Glomerular endothelial cell (primary cell): ENCODE measurements at places on chromosomes 6 and 20. TPM values are rescaled to one million over a fixed set of nuclear protein-coding genes. Genes with fewer than 3 reads are reported as not detected.

PGM3 gene
- 42.6 and 53.4 TPM in 2 replicates for total RNA-seq

SASH1 gene
- 136 and 154 TPM in 2 replicates for total RNA-seq

DNA sequence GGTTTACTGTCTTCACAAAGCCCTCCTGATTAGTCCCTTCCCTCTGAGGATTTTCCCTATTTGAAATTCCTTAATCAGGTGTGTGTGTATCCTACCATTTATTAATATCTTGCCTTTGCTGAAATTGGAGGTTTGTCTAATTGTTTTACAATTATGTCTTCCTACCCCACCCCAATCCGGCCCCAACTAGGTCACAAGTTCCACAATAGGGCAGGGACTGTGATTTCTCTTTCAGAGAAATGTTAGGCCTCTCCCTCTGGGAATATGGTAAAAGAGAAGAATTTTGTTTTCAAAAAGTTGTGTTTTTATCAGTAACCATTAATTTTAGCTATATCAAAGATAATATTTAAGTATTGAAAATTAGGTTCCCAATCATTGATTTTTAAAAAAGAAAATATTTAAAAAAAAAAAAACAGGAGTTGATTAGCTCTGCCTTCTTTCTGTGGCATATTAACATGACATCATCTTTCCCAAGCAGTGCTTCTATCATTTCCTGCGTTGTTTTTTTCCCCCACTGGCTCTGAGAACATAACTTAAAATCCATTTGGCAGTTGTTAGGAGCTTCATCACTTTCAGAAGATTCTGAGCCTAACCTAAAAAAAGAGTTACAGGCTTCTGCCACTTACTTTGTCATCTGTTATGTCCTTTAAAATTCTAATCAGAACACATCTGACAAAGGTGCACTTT, 36.1 kb downstream of the BLOC1S5 start:
- peak; percentile 45 for DNase-seq

GRCh38 chr6:139381216-139381865, 6.9 kb upstream of the CITED2 start:
- DNase-seq: no peak

- no peak for DNase-seq
Observed at GRCh38 chr20:3115190-3116107, 30.9 kb upstream of the AVP start.

DNA sequence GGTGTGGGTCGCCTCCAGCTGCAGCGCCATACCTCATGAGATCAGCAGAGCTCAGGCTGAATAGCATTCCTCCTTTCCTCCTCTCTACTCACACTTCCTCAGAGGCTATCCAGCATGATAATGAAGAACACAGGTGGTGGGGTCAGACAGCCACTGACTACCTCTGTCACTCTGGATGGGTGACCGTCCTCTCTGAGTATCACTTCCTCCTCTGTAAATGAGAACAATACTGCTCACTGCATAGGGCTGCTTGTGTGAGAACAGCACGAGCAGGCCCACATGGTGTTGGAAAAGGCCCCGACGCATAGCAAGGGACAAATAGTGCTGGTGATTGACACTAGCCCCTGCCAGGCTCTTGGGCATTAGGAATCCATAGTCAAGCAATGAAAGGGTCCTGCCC, 239.1 kb downstream of the PRKN start:
- DNase-seq: no peak

DNA sequence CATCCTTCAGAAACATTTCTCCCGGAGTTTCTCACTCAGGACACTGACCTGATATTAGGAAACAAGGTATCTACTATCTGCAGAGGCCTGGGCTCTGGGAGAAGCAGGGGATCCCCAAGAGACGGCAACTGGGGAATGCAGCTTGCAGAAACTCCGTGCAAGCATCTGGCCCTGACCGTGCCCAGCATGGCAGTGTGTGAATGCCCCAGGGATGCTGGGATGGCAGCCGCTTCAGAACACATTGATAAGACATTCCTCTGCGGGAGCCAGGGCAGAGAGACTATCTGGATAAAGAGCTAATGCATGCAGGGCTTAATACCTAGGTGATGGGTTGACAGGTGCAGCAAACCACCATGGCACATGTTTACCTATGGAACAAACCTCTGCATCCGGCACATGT, 55.4 kb downstream of the NFATC2 start:
- DNase-seq: no peak

GRCh38 chr20:23510000-23510590, 19.2 kb downstream of the CST8 start:
- DNase-seq: no peak

GRCh38 chr20:4813076-4813862, 91.6 kb downstream of the PRND start:
- no peak for DNase-seq

DNA sequence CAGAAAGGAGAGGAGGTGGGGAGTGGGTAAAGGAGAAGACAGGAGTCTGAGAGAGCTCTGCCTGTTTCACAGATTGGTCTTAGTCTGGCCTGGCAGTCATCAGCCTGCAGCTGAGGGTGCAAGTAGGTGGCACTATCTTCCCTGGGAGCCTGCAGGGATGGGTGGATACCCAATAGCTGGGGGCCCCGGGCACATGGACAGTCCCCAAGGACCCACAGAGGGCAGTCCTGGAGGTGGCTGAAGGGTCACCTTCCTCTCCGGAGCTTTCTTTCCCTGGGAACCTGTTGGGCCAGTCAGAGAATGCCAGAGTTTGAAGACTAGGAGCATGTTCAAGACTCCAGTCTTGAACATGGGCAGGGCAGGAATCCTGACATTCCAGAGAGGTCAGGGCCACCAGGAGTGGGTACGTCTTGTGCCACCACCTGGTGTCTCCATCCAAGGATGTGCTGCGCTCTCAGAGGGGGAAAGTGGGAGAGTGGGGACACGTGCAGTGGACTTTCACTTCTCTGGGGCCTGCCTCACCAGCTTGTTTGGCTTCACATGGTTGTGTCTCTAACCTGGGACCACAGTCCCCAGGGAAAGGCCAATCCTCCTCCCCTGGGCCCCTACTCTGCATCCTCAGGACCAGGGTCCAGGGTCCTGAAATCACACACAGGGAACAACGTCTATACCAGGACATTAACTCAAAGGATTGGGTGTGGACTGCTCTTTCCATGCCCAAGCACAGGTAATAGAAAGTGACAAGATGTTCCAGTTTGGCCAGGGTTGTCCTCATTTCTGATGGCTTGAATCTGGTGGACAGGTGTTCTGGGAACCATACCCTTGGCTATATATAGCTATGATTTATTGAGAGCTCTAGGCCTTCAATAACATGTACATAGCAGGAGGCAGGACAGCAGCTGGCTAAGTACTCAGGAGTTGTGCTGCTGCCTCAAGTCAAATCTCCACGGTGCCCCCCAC, 18.0 kb downstream of the AARS2 start:
- DNase-seq: no peak

GRCh38 chr6:154891901-154892300, 103.2 kb upstream of the TIAM2 start:
- no peak for DNase-seq
